ENCODE measurements at places on chromosomes 7 and 10.

DNA sequence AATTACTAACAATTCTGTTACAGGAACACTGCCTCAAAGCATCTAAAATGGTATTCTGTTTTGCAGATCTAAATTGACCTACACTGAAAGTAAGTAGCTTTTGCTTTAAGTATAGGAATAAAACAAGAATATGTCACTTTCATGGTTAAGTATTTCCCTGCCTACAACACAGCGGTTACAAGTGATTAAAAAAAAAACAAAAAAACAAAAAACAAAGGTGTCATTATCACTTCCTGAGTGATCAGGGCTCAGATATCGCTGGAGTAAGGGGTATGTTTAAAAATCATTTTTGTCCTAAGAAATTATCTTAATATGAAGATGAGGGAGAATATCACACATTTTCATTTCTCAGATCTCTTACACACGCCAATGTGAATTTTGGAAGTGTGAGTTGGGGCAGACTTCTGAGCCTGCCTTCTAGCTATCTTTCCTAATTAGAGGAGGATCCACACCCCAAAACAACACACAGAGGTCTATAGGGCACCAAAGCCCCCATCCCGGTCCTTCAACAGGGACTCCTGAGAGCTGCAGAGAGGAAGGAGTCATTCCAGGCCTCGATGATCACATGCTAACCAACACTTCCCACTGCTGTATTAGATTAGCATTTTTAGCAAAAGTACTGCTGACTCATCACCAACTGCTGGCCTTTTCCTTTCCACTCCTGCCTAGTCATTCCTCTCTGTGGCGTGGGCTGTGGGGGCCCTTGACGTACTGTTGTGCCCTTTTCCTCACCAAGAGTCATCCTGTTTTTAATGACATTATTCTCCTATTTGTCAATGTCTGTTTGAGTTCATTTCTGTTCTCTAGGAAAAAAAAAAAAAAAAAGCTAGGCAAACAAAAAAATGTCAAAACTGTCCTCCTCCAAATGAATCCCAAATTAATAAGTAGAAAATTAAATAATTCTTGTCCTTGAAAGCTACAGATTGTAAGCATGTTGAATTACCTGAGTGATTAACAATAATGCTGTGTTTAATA is 31.2 kb downstream of the PRTFDC1 start:
- DNase-seq: peak; percentile 89

- DNase-seq: peak; percentile 32
These were observed 29.7 kb upstream of the GSDME start for GRCh38 chr7:24786941-24787340.

DNA sequence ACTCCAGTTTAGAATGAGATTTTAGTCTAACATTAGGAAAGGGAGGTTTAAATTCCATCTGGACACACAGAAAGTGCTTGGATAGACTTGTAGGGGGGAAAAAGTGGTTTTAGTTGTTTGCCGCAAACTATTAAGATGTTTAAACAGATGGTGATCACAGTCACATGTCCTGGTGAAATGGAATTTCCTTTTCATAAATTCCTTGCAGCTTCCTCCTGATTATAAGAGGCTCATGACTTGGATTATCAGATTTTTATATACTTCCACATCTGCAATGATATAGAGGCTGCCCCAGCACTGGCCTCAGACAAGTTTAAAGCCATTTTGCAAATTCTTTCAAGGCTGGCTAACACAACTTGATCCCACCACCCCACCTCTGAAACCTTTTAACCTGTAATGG is 106.4 kb upstream of the ARMC3 start:
- DNase-seq: no peak

DNA sequence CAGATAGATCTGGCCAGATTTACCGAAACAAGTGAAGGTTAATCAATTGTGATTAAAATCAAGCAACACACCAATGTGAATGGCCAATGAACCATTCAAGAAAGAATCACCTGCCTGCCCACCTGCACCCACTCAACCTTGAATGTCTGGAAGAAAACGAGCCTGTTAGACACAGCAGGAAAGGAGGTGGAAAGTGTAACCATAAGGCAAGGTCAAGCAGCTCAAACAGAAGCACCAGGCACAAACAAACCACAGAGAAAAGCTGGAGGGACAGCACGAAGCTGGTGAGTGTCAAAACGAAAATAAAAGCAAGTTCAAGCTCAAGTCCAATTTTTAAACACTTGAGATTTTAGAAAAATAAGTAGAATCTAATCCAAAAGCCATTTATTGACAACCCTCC is 64.9 kb downstream of the STEAP1B start:
- DNase-seq: no peak

DNA sequence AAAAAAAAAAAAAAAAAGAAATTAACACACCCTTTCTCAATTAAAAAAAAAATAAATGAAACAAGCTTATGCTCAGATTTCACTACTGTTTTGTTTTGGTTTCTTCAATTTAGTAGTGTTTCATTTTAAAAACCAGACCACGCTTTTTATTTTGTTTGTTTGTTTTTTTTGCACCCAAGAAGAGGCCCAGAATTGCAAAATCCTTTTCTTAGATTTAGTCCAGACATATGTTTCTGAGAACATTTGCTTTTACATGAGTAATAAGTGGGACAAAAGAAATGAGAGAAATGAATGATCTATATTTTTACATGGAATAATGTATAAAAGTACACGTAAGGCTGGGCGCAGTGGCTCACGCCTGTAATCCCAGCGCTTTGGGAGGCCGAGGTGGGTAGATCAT is 34.5 kb upstream of the CAMK1D start:
- DNase-seq: no peak

- DNase-seq: no peak
These were observed 9.9 kb upstream of the NT5C3A start for GRCh38 chr7:33072471-33072870.

GRCh38 chr10:54159924-54160323 is 641.1 kb downstream of the PCDH15 start:
- DNase-seq: no peak

DNA sequence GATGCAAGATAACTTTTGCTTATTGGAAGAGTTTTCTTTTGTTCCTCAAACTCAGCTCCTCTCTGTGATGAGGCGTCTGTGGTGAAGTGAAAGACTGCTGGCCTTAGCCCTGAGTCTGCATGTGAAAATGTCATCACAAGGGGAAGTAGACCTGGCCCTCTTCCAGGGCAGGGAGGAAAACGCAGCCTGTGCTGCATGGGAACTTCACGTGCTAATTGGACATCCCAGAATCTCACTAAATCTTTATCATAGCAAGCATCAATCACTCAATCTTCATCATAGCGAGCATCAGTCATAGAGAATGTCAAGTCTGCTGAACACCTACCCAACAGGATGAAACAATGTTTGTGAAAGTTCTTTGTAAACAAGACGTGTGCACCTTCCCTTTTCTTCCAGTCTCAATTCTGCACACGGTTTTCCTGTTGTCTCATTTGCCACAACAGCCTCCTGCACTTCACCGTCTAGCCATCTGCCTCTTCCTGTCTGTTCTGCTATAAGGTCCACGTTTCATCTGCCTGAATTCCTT is 314.6 kb downstream of the FRMD4A start:
- DNase-seq: no peak

GRCh38 chr10:44552726-44553125 is 167.8 kb upstream of the CXCL12 start:
- DNase-seq: no peak

GRCh38 chr7:101507791-101508252 is 121.3 kb downstream of the MYL10 start:
- peak; percentile 62 for DNase-seq

GRCh38 chr10:75283671-75284470 is 48.1 kb upstream of the COMTD1 start:
- no peak for DNase-seq
